ENCODE measurements at places on chromosomes 6 and 20. TPM values are rescaled to one million over a fixed set of nuclear protein-coding genes. Genes with fewer than 3 reads are reported as not detected.

GRCh38 chr6:119871520-119871919 is 522.0 kb upstream of the MAN1A1 start:
- no peak for DNase-seq

DNA sequence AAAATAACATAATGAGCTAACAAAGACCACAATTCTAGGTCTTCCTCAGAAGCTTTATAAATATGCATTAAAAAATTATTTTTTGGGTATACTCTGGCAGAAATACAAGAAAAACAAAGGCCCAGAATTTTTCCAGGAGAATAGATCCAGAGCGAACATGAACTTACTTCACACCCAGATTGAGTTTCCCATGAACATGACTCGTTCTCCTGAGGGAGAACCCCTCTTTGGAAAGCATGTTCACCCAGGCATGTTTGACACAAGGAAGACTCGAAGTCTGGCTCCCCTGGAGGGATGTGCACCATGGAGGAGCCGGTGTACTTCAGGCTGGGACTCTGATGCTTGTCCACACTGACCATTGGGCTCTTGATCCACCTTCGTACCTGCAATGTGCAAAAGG is 56.1 kb downstream of the SGK1 start:
- DNase-seq, result no peak

- DNase-seq, result no peak
These were observed 63.0 kb upstream of the CD2AP start for GRCh38 chr6:47414423-47415167.

DNA sequence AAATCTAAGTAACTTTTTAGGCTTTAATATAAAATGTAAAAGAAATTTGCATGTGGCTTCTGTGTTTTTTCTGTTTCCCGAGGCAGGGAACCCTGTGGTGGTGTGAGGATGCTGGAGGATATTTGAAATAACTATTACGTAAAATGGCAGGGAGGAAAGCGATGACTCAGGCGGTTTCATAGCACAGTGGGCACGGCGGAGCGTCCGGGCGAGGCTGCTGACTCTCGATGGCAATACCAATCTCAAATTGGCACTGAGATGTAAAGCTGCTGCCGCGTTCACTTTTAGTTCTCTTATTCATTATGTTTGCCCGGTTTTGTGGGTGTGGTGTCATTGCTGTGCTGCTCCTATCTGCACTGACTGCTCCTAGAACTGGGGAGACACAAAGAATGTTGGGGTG is 254.3 kb downstream of the THBS2 start:
- DNase-seq, result no peak

DNA sequence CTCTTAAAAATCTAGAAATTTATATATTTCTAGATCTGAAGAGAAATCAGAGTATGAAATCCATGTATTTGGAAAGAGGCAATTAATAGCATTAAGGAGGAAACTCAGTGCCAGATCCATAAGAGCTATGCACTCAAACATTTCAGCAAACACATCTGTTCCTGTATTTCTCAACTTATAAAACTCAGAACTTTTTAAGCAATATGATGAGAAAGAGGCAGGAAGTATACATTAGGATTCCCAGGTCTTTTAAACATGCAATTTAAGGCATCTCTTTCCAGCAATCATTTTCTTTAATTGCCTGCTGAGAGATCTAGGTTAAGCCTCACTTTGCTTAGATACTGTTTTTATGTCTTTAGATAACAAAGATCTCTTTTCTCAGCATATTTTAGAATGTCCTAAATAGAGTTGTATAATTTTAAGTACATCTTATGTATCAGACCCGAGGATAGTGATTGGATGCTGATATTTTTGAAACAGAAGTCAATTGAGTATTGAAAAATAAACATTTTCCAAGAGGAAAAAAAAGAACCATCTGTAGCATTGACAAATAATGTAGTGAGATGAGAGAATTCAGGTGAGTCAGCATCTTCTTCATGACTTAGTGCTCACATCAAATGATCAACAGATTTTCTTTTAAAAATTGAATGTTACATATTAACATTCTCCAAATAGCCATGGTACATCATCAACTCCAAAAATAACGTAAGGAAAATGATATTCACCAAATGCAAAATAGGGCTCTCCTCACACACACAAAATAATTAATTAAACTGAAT is 461.4 kb upstream of the NOX3 start:
- DNase-seq, result no peak

DNA sequence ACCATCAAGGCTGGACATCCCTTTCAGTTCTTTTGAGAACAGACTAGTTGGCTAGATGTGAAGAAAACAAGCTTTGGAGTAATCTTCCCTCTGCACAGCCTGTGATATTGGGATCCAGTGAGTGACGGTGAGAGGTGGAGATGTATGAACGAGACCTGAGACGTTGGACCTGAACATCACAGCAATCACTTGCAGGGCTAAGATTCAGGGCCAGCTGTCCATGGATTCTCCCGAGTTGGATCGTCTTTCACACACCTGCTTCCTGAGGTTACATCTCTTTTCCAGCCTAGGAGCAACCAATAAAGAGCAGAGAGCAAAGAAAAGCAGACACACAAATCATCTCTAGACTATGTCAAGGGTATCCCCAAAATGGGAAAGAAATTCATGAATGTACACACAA is 30.0 kb upstream of the TMEM14A start:
- DNase-seq, result no peak

DNA sequence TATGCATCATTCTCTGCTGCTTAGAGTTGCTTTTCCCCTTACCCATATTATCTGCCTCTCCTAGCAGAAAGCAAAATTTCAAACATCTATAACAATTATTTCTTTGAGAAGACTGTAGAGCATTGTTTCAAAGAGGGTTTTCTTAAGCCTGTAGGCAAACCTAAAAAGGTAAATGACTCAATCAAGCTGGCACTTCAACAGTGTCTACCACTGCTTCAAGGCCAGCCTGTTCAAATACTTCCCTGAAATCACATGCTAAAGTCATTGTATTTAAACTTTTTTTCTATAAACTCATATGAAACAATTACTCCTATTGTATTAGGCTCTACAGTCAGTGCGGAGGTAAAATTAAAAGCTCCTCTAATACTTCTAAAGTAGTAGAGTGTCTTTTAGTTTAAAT is 87.1 kb downstream of the OGFRL1 start:
- DNase-seq, result no peak

- no peak for DNase-seq
These were observed 383.9 kb downstream of the KIF16B start for GRCh38 chr20:16189371-16189770.

POM121L2 gene
- total RNA-seq, result not detected

SLC17A9 gene
- total RNA-seq, result 5.4 TPM

CYP24A1 gene
- not detected for total RNA-seq

GLP1R gene
- total RNA-seq, result not detected

MOXD1 gene
- 27.6 TPM for total RNA-seq

LY86 gene
- total RNA-seq, result 0.73 TPM

REM1 gene
- 12.1 TPM for total RNA-seq

RHAG gene
- not detected for total RNA-seq

C2 gene
- total RNA-seq, result 4.4 TPM

Measured in uterus (tissue), 4 donors.